ENCODE measurements at places on chromosomes 11 and 22. TPM values are rescaled to one million over a fixed set of nuclear protein-coding genes. Genes with fewer than 3 reads are reported as not detected.

GRCh38 chr11:77557553-77557952, 32.2 kb upstream of the AQP11 start:
- DNase-seq: no peak
- no peaks in the 10 kb centered on the region for H3K27me3 ChIP-seq
- H3K4me3 ChIP-seq: no peak overlapping the region
- no peaks in the 10 kb centered on the region for H3K4me1 ChIP-seq
- H3K27ac ChIP-seq: no peak overlapping the region

The THY1 gene
- total RNA-seq: not detected

The TRIM48 gene
- total RNA-seq: not detected

DNA sequence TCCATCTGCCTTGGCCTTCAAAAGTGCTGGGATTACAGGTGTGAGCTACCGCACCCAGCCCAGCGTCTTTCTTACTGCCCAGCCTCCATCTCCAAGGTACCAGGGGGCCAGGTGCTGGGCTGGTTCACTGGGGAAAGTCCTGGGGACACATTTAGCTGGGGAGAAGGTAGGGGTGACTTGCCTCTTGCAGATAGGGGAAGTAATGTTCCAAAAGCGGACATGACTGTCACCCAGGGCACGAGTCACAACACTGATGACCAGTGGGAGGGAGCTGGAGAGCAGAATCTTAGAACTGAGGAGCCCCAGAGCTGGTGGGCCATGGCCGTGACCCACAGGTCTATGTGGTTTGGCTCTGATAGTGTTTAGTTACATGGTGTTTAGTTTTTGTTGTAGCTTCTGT, 2.4 kb upstream of the SLC15A3 start:
- no peak for DNase-seq
- H3K36me3 ChIP-seq: no peaks in the 10 kb centered on the region
- H3K4me1 ChIP-seq: peaks cover 11% of the 10 kb centered on the region
- peaks cover 25% of the 10 kb centered on the region for H3K27me3 ChIP-seq

DNA sequence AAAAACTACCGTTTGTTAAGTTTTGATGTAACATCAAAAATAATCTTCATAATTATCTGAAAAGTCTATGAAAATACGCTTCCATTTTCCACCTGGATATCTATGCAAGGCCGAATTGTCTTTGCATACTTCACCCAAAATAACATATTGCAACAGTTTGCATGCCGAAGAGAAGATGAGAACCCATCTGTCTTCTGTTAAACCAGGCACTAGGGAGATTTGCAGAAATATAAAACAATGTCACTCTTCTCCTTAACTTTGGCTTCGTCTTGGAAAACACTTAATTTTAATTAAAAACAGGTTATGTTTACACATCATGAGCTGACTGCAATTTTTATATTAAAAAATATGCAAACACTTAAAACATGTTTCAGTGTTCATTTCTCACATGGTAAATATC, 1325.8 kb downstream of the TBC1D22A start:
- H3K4me3 ChIP-seq: no peak overlapping the region
- H3K27me3 ChIP-seq: peaks cover 31% of the 10 kb centered on the region
- no peak overlapping the region for H3K27ac ChIP-seq
- no peak for DNase-seq
- H3K4me1 ChIP-seq: peaks cover 23% of the 10 kb centered on the region

DNA sequence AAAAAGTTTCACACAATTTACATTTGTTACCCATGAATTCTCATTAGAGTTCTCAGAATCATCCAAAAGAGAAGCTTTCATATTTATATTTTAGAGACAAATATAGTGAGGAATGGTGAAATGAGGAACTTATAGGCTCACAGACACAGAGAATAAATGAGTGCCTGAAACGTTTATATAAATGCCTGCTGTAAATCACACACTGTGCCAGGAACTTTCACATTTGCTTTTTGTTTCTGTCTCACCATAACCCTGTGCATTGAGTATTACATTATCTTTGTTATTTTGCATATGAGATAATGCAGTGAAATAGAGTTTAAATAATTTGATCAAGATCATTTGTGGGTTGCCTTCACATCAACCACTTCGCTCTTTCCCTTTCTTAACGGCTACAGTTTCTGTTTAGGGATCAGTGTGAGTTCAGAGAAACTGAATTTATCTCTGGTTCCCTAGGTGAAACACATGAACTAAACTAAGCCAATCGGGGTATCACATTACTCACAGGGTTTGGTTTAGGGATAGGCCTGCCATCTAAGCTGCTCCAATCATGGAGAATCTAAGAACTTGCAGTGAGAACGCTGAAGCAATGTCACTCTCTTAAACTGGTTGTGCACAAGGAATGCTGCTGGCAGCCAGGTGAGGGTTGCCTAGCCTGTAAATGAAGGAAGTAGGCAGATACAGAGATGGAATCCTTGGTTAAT, 1339.2 kb upstream of the TENM4 start:
- no peak overlapping the region for H3K27ac ChIP-seq
- no peak overlapping the region for H3K4me3 ChIP-seq
- H3K36me3 ChIP-seq: peaks cover 5% of the 10 kb centered on the region
- H3K4me1 ChIP-seq: no peaks in the 10 kb centered on the region

GRCh38 chr11:128925250-128925600, 17.4 kb downstream of the TP53AIP1 start:
- peaks cover 10% of the 10 kb centered on the region for H3K27me3 ChIP-seq
- no peak overlapping the region for H3K4me3 ChIP-seq
- H3K36me3 ChIP-seq: no peaks in the 10 kb centered on the region
- DNase-seq: peak; percentile 45
- no peak overlapping the region for H3K27ac ChIP-seq

The OR52B6 gene
- total RNA-seq: not detected

The EMID1 gene
- total RNA-seq: 0.71 TPM

The SMIM38 gene
- total RNA-seq: not detected

The SCUBE2 gene
- total RNA-seq: 0.40 TPM

- H3K36me3 ChIP-seq: no peaks in the 10 kb centered on the region
- peaks cover 14% of the 10 kb centered on the region for H3K27me3 ChIP-seq
- H3K4me3 ChIP-seq: no peak overlapping the region
- no peaks in the 10 kb centered on the region for H3K4me1 ChIP-seq
- H3K27ac ChIP-seq: no peak overlapping the region
These were observed 167.7 kb downstream of the CEP164 start for GRCh38 chr11:117495357-117495756.

GRCh38 chr11:1224491-1225385, 1.9 kb downstream of the MUC5B start:
- no peaks in the 10 kb centered on the region for H3K4me1 ChIP-seq
- H3K27me3 ChIP-seq: no peaks in the 10 kb centered on the region
- no peak overlapping the region for H3K27ac ChIP-seq
- DNase-seq: peak; percentile 57

The CDC42EP2 gene
- total RNA-seq: not detected

DNA sequence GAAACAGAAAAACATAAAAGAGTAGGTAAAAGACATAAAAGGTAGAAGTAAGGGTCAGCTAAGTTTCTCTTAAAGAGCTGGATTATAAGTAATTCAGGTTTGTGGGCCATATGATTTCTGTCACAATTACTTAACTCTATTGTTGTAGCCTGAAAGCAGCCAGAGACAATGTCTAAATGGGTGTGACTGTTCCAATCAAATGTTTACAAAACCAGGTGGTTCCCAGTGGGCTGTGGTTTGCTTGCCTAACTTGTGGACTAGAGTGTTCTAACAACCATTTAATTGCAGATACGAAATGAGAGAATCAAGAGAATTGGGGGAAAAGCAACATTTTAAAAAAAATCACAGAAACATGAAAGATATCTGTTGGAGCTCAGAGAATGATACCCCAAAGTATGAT, 22.6 kb downstream of the OR6M1 start:
- H3K27ac ChIP-seq: no peak overlapping the region
- H3K4me3 ChIP-seq: no peak overlapping the region
- DNase-seq: no peak
- H3K36me3 ChIP-seq: peaks cover 9% of the 10 kb centered on the region

- H3K27me3 ChIP-seq: no peaks in the 10 kb centered on the region
- peaks cover 16% of the 10 kb centered on the region for H3K36me3 ChIP-seq
- H3K27ac ChIP-seq: peak overlapping the region; percentile 4
- DNase-seq: no peak
- H3K4me3 ChIP-seq: peak overlapping the region; percentile 7
- peaks cover 20% of the 10 kb centered on the region for H3K4me1 ChIP-seq
These were observed 122.6 kb upstream of the SORL1-AS1 start for GRCh38 chr11:121575250-121575962.

The XPNPEP3 gene
- total RNA-seq: 16.2 TPM

GRCh38 chr22:35411102-35411501, 11.2 kb downstream of the MCM5 start:
- H3K4me3 ChIP-seq: peak overlapping the region; percentile 61
- peaks cover 33% of the 10 kb centered on the region for H3K36me3 ChIP-seq
- H3K4me1 ChIP-seq: peaks cover 33% of the 10 kb centered on the region
- no peaks in the 10 kb centered on the region for H3K27me3 ChIP-seq
- DNase-seq: no peak
- peak overlapping the region; percentile 92 for H3K27ac ChIP-seq

The TBX1 gene
- total RNA-seq: 1.1 TPM

GRCh38 chr11:70292863-70293262, 22.4 kb downstream of the PPFIA1 start:
- H3K4me1 ChIP-seq: peaks cover 7% of the 10 kb centered on the region
- H3K27ac ChIP-seq: peak overlapping the region; percentile 44
- DNase-seq: no peak
- no peaks in the 10 kb centered on the region for H3K27me3 ChIP-seq

GRCh38 chr11:65498042-65498726, 661 bp upstream of the MALAT1 start:
- no peak overlapping the region for H3K4me3 ChIP-seq
- peak; percentile 82 for DNase-seq
- H3K36me3 ChIP-seq: no peaks in the 10 kb centered on the region
- peaks cover 27% of the 10 kb centered on the region for H3K4me1 ChIP-seq
- no peak overlapping the region for H3K27ac ChIP-seq

DNA sequence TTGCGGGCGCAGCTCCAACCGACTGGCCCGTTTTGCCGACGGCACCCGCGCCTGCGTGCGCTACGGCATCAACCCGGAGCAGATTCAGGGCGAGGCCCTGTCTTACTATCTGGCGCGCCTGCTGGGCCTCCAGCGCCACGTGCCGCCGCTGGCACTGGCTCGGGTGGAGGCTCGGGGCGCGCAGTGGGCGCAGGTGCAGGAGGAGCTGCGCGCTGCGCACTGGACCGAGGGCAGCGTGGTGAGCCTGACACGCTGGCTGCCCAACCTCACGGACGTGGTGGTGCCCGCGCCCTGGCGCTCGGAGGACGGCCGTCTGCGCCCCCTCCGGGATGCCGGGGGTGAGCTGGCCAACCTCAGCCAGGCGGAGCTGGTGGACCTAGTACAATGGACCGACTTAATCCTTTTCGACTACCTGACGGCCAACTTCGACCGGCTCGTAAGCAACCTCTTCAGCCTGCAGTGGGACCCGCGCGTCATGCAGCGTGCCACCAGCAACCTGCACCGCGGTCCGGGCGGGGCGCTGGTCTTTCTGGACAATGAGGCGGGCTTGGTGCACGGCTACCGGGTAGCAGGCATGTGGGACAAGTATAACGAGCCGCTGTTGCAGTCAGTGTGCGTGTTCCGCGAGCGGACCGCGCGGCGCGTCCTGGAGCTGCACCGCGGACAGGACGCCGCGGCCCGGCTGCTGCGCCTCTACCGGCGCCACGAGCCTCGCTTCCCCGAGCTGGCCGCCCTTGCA, 1.0 kb downstream of the FJX1 start:
- peaks cover 4% of the 10 kb centered on the region for H3K4me1 ChIP-seq
- no peak overlapping the region for H3K27ac ChIP-seq
- H3K27me3 ChIP-seq: peaks cover 47% of the 10 kb centered on the region
- DNase-seq: no peak
- H3K4me3 ChIP-seq: peak overlapping the region; percentile 44
- H3K36me3 ChIP-seq: no peaks in the 10 kb centered on the region

DNA sequence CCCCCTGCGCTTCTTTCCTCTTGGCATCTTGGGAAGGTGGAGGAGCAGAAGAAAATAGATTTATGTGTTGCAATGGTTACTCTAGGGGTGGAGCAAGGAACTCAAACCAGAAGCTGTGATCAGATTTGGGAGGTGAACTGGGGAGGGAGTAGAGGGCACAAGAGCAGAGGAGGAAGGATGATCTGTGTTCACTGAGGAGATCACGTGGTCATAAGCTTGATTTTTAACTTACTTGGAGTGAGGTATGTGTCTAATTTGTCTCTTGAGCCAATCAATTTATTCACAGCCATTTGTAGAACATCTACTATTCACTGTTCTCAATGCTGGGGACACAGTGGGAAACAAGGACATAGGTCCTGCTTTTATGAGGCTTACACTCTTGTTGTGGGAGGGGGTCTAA, 24.8 kb upstream of the CD82 start:
- no peak overlapping the region for H3K27ac ChIP-seq
- H3K4me1 ChIP-seq: no peaks in the 10 kb centered on the region
- no peak overlapping the region for H3K4me3 ChIP-seq

The FAM181B gene
- total RNA-seq: not detected

DNA sequence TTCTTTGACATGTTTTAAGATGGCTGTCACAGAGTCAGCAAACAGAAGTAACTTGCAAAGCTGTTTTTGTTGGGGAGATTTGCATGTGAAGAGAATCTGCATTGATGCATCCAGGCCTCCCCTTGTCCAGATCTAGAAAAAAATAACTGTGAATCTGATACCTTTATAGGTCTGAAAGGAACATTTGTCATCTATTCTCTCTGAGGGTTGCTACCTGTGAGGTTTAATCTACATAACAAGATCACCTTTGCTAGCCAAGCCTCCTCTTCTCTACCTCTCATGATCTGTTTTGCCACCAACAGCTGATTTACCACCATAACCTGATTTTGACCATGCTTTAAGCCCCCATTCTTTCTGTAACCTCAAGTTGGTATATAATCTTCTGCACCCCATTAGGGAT, 47.2 kb upstream of the SLC5A12 start:
- H3K36me3 ChIP-seq: no peaks in the 10 kb centered on the region
- H3K4me1 ChIP-seq: no peaks in the 10 kb centered on the region
- H3K27me3 ChIP-seq: no peaks in the 10 kb centered on the region
- DNase-seq: no peak

DNA sequence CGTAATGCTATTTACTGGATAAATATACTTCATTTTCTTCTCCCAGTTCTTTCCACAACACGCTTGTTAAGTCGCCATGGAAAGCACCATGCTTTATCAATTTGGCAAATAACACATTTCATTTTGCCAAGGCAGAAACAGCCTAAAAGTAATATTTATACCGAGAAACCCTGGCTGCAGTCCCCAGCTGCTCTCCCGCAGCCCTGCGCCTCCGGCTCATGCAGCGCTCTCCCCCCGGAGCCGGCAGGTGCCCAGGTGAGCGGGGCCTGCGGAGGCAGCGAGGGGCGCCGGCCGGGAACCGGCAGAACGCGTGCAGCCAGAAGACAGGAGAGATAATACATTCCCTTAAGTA, 681 bp upstream of the ARHGEF12 start:
- H3K27me3 ChIP-seq: peaks cover 38% of the 10 kb centered on the region
- DNase-seq: no peak
- peak overlapping the region; percentile 56 for H3K27ac ChIP-seq
- peak overlapping the region; percentile 70 for H3K4me3 ChIP-seq
- peaks cover 34% of the 10 kb centered on the region for H3K4me1 ChIP-seq

All from natural killer cell treated with Interleukin-12 subunit alpha and Interleukin-12 subunit beta and Interleukin-15 and Interleukin-18, amount 100 ng/mL, for 72 hours (primary cell).